A549 (cell line): ENCODE measurements at places on chromosomes 2 and 18.
A peak's percentile ranks its signal among the peaks of the same experiment; 100 is the strongest.

DNA sequence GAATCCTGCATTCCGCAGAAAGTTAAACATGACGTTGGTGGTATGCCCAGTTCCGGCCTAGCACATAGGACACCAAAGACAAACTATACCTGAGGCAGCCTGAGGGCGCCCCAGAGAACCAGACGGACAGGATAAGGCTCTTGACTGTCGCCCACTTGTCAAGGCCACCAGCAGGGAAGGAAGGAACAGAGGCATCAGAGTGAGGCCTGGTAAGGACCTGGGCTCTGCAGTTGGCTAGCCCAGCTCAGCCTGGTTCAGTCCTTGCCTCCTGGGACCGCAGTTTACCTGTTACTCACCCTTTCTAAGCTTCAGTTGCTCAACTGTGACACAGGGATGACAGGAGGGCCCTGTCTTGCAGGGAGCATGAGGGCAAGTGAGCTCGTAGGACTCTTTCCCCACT, 82.1 kb downstream of the ACTR2 start:
- DNase-seq = no peak

GRCh38 chr2:217834057-217834620, 168.7 kb downstream of the TNS1 start:
- no peak for DNase-seq

- no peak for DNase-seq
These were observed 81.3 kb downstream of the CERKL start for GRCh38 chr2:181575650-181576025.

DNA sequence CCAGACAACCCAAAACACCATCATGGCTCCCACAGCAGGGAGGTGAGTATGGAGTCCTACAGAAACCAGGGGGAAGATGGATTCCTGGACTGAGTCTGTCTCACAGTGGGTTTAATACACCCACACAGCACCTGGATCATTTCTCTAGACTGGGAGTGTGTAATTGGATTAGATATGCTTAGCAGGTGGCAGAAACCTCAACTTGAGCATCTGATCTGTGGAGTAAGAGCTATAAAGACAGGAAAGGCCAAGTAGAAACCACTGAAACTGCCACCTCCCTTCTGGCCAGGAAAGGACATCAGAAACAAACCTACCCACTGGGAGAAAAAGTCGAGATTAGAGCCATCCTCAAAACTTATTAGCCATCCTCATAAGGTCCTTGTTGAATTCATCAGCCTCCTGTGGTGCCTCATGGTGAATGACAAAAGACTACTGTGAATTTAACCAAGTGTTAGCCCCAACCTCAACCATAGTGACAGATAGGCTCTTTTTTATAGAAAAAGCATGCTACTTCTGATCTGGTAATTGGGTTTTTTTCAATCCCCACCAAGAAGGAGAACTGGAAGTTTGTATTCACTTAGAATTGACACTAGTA, 28.1 kb upstream of the CHST9 start:
- DNase-seq = no peak

GRCh38 chr2:178005756-178006155, 66.8 kb downstream of the PDE11A start:
- no peak for DNase-seq

DNA sequence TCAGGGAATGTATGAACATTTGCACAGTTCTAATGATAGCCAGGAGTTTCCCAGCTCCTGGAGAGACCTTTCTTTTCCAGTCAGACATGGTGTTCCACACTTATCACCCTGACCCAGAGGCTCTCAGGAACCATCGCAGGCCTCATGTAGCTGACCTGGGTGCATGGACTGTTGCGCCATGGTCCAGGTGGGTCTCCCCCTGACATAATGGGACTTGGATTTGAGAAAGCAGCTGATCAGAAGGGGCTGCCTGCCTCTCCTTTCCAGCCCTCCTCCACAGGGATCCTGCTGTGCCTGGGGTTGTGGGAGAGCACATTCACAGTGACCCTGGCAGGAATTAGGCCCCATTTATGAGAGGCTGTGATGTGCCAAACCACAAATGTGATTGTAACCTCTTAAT, 133.4 kb upstream of the ALPP start:
- no peak for DNase-seq

DNA sequence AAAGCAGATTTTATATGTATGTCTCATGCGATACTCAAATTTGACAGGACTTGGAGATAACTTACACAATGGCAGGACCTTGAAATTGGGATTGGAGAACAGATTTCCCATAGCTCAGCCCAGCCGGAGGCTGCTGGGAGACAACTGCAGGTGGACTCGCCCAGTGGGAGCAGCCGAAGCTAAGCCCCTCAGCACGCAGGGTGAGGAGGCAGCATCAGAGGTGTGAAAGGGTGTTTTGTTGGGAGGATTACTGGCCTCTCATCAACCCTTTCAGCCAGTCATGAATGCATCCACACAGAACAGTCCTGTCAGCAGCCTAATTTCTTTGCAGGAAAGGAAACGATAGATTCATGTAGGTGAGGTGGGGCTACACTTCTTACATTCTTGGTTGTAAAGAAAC, 110.4 kb upstream of the DYNAP start:
- no peak for DNase-seq

- peak; percentile 34 for DNase-seq
These were observed 784.1 kb upstream of the FANCL start for GRCh38 chr2:59025157-59025757.

DNA sequence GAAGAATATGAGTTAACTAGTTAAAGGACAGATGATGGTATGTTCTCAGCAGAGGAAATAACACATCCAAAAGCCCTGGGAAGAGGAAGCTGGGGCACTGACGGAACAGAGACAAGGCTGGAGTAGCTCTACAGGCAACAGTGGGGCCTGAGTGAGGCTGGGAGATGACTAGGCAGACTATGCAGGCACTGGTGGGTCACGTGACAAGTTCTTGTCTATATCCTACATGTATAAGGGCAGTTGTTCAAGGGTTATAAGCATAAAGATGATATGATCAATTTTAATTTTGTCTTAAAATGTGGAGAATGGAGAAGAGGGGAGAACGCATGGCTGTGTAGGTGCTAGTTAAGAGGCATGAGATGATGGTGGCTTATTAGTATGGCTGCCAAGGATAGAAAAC, 68.6 kb downstream of the KCNS3 start:
- no peak for DNase-seq

DNA sequence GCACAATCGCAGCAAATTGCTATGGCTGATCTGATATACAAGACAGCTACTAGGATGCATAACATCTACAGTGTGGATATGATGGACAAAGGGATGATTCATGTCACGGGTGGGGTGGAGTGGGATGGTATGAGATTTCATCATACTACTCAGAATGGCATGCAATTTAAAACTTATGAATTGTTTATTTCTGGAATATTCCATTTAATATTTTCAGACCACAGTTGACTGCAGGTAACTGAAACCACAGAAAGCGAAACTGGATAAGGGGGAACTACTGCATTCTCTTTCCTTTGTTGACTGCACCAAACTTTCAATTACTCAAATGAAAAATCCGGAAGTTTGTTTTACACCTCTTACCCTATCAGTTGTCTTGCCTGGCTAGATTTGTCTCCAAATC, 94.4 kb upstream of the NEUROD1 start:
- no peak for DNase-seq

- no peak for DNase-seq
These were observed 35.0 kb downstream of the SLC3A1 start for GRCh38 chr2:44310287-44310686.

DNA sequence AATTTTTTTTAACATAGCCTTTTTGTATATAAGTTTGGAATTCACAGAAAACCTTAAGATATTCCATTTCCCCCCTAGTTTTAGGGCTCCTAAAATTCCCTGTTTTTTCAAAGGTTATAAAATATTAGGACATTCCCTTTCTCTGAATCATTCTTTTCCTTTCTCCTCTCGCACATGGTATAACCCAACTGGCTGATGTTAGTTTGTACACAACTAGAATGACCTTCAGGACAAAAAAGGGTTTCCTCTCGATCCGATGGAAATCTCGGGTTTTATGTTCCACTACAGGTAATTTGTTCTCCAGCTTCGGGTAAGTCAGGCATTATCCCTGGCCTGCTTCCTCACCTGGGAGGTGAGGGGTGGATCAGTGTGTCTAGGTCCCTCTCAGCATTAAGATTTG, 215.1 kb downstream of the LDLRAD4 start:
- DNase-seq = no peak

- peak; percentile 41 for DNase-seq
These were observed 84.6 kb upstream of the CAB39 start for GRCh38 chr2:230627806-230628724.

- peak; percentile 76 for DNase-seq
These were observed 52.8 kb upstream of the TMEM182 start for GRCh38 chr2:102708847-102709559.

GRCh38 chr18:2617401-2617998, 38.0 kb upstream of the SMCHD1 start:
- DNase-seq = no peak

DNA sequence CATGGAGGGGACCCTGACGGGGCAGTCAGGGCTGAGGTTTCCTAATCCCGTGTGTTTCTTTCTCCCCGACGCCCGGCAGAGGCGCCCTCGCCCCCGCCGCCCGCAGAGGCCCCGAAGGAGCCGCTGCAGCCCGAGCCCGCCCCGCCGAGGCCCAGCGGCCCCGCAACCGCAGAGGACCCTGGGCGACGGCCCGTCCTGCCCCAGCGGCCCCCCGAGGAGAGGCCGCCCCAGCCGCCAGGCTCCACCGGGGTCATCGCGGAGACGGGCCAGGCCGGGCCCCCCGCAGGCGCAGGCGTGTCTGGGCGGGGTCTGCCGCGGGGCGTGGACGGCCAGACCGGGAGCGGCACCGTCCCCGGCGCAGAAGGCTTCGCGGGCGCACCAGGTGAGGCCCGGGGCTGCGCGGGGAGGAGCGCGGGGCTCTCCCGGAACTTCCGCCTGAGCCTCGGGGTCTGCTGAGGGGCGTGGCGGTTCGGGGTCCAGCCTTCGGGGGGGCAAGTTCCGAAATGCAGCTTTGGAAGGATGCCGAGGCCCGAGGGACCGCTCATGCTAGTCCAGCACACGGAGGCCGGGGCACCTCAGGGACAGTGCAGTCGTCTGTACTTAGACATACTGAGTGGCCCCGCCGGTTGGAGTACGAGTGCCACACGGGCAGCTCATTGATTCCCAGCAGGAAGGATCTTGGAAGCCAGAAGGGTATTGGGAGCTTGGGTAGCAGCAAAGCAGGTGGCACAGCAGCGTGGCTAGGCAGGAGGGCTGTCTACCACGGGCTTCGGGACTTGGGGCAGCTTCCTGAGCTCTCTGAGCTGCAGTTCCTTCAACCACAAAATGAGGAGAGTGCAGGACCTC, 60.1 kb downstream of the EMILIN2 start:
- DNase-seq = peak; percentile 74

DNA sequence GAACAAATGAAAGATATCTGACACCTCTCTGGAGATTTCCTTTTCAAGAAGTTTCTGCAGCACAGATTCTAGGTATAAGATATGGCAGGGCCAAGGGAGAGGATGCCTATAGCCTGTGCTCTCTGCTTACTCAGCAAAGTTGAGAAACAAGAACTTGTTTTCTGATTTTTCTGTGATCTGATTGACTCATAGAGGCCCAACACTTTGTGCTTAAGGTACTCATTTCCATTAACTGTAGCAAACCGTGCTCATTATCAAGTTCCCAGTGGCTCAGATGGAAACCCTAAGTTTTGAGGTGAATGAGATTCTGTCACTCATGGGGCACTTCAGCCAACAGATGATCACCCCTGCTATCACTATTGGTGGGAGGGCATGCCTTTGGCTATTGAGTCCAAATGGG, 124.3 kb downstream of the SP100 start:
- DNase-seq = no peak

GRCh38 chr18:10930076-10930475, 219.3 kb downstream of the PIEZO2 start:
- no peak for DNase-seq

- no peak for DNase-seq
These were observed 131.5 kb downstream of the SOCS6 start for GRCh38 chr18:70420146-70420898.

DNA sequence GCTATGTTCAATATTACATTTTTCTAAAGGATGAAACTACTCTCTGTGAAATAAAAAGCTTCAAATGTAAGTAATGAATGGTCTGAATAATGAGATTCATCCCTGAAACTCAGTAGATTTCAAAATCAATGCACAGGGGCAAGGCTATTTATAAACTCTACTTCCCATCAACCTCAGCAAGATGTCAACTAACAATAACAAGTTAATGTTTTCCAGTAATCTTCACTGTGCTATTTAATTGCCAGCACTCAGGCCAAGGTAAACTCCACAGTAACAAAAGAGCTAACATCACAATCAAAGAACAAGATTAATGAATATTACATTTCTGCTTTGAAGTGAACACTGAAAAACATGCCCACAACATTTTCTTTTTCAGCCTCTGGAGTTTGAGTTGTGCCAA, 144.3 kb upstream of the ZFP36L2 start:
- no peak for DNase-seq

DNA sequence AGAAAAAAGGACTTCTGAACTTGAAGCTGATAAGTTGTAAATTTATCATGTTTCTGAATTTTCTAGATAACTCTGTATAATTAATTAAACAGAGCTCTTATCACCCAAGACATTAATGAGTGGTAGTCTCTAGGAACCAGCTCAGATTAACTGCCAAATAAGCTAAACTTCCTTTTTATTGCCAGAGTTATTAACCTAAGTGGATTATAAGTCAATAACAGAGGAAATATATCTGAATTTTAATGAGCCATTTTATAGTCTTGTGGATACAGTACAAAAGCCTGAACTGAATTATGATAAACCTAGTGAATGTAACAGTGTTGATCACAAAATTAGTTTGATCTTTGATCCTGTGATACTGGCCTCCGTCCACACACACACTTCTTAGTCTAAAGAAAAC, 111.5 kb downstream of the COMMD1 start:
- no peak for DNase-seq

GRCh38 chr2:167332358-167332757, 444.1 kb downstream of the XIRP2 start:
- DNase-seq = no peak

DNA sequence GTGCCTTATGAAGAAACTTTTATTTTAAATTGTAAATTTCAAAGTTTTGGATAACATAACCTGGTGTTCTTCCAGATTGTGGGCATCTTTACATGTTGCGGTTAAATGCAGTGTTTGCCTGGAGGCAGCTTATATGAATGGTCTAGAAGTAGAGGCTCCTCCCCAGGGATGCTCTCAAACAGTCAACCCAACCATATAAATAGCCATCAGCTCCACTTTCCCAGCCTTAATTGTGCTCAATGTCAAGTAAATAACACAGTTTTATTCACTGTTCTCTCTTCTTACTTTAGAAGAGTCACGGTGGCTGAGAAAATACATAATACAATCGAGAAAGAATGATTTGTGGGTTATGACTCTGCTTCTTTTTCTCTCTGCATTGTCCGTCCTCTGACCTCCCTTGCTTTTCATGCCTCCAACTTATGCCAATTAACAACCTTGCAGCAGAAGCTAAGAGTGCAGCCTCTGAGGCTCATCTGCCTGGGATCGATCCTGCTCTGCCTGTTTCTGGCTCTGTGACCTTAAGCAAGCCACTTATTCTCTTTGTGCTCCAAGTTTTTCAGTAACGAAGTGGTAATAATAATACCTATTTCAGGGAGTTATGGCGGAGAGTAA, 100.3 kb downstream of the DAW1 start:
- DNase-seq = no peak
